Esophagus mucosa (tissue), 1 donor: ENCODE measurements at places on chromosomes 2 and 18. TPM values are rescaled to one million over a fixed set of nuclear protein-coding genes. Genes with fewer than 3 reads are reported as not detected.

Gene MZT2A
- 113 TPM for total RNA-seq

Gene SNED1
- 3.9 TPM for total RNA-seq

Gene CPO
- total RNA-seq: not detected

Gene RGPD4
- total RNA-seq: not detected

Gene NCKAP5
- 8.9 TPM for total RNA-seq

Gene FAM124B
- total RNA-seq: 0.36 TPM

Gene PROKR1
- not detected for total RNA-seq

Gene QPCT
- 5.9 TPM for total RNA-seq

Gene IL36A
- 167 TPM for total RNA-seq

Gene ERFE
- 0.44 TPM for total RNA-seq

Gene CELF4
- not detected for total RNA-seq

Gene GNAL
- 8.8 TPM for total RNA-seq

Gene KHK
- 3.5 TPM for total RNA-seq

Gene BCL11A
- 43.0 TPM for total RNA-seq

Gene GPR45
- not detected for total RNA-seq

Gene YES1
- total RNA-seq: 49.7 TPM

Gene NBAS
- 25.1 TPM for total RNA-seq

Gene CHAC2
- total RNA-seq: 4.8 TPM

DNA sequence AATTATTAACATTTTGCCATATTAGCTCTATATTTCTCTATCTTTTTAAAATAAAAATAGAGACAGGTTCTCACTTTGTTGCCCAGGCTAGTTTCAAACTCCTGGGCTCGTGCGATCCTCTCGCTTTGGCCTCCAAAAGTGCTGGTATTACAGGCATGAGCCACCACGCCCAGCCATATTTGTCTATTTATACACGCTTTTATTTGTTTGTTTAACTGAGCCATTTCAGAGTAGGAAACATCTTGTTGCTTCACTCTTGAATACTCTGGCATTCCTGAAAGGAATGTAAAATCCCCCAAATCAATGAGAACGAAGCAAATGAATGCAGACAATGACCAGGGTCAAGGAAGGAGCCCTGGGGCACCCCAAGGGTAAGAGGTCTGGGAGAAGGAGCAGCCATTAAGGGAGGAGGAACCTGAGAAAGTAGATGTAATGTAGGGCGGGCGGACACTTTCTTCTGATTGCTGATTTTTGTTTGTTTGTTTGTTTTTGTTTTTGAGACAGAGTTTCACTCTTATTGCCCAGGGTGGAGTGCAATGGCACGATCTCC is 31.7 kb upstream of the RAB1A start:
- no peak for ATAC-seq

- ATAC-seq: no peak
Observed at GRCh38 chr2:191209340-191209739, 35.9 kb upstream of the MYO1B start.

DNA sequence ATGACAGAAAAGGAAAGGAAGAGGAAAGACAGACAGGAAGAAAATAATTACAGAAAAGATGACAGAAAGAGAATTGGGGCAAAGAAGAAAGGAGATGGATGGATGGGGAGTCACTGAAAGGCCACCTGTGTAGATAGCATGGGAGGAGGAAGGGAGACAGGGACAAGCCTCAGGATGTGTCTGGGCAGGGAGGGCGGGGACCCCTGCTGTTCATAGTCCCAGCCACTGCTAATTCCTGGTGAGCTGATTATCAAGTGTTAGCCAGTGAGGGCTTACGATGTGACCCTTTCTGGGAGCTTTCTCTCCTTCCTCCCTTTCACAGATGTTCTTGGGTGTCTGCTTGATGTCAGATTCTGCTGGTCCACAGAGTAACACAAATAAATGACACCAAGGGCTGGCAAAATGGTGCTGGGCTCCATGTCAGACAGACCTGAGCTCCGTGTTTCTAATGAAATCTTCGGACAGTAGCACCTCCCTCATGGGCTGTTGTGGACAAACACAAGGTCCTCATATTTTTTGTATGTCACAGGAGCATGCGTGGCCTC is 13.6 kb downstream of the FHOD3 start:
- ATAC-seq: no peak

DNA sequence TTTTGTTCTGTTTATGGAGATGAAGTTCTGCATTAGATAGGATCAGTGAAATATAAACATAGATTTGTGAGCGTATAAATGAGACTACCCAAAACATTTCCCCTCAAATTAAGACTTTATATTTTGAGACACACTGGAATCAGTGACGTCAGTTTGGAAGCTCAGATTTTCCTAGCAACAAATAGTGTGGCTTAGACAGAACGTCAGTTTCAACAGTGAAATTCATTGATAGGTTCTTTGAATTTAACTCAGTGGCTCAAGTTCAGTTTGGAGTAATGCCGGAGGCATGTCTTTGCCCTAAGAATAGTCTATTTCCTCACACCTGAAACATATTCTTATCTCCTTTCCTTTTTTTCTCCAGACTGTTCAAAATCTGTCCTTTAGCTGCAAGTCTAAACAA is 113.6 kb upstream of the ARHGAP15 start:
- no peak for ATAC-seq

GRCh38 chr2:102848366-102848839 is 86.6 kb downstream of the TMEM182 start:
- ATAC-seq: no peak

DNA sequence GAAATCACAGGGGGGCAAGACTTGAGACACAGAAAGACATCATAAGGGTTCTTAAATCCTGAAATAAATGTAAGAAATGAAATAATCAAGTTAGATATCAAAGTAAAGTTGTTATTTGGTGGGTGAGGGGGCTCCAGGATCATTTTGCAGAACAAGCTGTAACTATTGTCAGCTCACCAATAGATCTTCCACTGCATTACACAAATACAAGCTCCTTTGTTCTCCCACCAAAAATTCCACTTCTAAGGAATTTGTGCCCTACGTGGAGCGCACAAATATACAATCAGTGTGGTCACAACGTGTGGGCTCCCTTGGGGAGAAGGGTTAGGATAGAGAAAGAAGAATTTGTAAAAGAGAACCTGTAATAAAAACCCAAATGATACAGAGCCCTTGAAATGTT is 19.2 kb upstream of the GALNT5 start:
- no peak for ATAC-seq

DNA sequence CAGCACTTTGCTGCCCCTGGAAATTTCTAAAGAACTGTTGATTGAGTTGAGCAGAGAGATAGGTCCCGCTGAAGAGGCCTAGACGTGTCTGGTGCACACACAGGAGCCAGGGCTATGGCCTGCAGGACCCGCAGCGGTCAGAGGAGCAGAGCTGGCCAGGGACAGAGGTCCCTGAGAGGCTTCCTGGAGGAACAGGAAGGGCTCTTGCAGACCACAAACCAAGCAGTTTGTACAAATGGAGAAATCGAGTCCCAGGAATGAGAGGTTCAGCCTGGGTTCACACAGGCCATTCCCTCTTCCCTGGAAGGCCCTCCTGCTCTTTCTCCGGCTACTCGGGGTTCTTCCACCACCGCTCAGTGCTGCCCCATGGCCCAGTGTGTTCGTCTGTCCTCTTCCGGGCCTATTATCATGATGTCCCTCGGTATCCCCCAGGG is 1.2 kb upstream of the BIN1 start:
- no peak for ATAC-seq

DNA sequence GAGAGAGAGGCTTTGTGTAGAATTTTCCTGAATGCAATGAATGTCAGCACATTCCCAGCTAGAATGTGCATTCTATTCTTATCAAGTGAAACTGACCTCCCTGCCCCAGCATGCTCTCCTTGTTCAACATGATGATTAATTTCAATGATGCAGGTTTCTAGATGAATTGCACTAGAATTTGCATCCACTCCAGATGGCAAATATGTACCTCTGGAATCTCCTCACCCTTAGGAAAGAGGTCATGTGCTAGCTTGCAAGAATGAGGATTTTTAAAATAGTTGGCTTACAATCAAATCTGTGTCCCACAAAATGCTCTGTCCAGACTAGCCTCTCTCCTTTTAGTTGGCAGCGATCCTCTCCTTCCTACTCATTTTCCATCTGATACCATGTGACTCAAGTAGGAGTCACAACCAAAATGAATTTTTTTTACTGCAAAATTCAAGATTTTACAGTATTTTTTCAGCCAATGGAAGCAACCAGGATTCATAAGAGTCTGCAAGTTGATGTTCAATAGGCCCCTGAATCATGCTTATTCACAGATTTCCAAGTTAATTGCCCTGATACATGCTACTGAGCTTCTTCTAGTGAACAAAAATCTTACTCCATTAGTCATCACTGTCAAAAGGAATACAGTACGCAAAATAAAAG is 21.0 kb upstream of the STAT4 start:
- ATAC-seq: peak; percentile 71

- ATAC-seq: no peak
Observed at GRCh38 chr2:6887751-6888192, 10.2 kb downstream of the RSAD2 start.

DNA sequence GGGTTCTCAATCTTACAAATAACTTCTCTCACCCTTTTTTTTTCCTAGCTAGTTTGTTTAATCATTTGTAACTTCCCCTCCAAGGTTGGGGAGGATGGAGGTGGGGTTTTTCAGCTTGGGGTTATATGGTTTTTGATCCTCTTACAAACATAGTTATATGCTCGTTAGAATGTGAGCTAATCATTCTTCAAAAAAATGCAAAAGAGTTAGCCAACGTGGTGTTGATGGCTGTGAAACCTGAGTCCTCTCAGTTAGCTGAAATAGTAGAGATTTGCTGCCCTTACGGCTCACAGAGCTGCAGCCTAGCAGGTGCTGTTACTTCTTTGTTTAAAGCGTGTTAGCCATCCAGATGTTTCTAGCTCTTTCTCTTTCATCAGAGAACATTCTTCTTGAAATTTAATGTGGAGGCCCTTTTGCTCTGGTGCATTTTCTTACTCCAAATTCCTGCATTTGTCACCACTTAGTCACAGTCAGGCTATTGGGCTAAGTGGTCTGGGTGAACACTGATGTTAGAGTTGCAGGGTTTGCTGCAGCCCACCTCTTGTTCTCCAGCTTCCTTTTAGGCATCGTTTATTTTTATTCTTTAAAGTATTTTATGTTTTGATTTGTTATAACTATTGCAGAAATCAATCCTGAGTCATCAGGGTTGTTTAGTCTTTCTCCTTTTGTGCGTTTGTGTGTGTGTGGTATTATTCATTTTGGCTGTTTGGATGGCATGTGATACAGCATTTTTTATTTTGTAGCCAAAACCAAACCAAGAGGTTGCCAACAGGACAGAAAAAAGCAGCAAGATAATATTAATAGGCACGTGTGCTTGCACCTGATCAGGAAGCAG is 41.1 kb downstream of the LIMS1 start:
- ATAC-seq: no peak

DNA sequence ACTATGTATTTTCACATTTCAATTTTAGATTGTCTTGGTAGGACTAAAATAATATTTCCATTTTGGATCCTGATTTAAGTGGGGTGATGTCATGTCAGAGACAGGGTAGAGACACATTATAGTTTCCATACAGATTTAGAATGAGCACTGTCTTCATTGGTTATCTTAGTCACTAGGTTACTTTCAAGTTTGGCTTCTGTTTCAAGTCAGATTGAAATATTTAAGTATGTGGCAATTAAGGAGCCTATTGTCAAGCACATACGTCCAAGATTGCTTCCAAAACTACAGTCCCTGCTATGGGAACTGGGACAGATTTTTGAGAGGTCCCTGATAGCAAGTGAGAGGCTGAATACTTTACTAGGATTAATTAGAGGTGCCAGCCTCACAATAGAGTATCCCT is 89.2 kb upstream of the FAM117B start:
- no peak for ATAC-seq

DNA sequence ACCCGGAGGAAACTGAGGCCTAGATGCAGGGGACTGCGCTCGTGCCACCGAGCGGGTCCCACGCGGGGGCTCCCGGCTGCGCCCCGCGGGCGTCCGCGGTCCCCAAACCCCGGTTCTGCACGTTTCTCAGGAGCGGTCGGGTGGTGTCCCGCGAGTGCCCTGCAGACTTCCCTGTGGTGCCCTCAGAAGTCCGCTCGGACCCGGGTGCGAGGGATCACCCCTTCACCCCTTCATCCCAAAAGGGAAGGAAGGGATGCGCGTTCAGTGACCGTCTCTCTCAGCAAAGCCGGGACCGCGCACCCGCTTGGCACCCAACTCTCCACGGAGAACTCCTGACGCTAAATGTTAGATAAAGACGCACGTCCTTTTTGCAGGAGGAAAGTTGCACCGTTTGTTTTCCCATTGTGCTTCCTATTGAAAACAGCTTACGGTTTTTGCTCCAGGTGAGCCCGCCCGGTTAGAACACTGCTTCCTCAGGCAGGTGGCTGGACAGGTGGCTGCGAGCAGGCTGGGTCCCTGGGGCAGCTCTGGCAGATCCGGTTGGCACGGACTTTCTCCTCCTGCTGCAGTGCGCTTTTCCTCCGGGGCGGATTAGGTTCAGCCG is 779 bp downstream of the DGKD start:
- peak; percentile 11 for ATAC-seq

DNA sequence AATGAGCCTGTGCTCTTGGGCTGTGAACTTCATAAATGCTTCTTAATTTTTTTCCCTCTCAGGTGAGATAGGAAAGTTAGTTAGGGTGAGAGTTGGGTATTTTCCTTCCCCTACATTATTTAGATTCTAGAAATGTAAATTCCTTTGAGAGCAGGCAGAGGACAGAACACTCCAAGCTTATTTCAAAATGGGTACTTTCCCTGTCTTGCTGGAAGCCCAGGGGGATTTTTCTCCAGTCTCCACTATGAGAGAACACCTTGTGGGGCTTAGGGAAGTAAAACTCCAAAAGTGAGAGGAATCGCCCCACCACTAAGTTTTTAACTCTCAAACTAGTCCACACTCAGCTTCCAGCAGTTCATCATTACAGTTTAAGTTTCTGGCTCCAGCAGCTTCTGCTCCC is 253.2 kb upstream of the CTAGE1 start:
- no peak for ATAC-seq

- ATAC-seq: peak; percentile 19
Observed at GRCh38 chr2:96760986-96761832, 507 bp downstream of the CNNM4 start.

DNA sequence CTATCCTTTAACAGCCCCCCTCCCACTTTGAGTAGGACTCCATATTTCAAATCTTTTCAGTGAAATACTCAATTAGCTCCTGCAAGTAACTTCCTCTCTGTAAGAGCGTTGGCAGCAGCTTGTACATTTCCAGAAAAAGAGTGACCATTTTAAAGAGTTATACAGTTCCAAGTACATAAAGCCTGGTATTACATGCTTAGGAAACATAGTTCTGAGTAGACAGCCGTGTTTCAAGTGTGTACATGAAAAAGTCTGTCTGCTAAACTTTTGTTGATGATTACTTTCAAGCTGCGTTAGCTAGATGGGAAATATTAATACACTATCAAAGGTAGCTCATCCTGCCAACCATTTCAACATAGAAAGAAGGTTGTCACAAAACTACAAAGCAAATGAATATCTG is 112.8 kb downstream of the ZNF521 start:
- no peak for ATAC-seq

DNA sequence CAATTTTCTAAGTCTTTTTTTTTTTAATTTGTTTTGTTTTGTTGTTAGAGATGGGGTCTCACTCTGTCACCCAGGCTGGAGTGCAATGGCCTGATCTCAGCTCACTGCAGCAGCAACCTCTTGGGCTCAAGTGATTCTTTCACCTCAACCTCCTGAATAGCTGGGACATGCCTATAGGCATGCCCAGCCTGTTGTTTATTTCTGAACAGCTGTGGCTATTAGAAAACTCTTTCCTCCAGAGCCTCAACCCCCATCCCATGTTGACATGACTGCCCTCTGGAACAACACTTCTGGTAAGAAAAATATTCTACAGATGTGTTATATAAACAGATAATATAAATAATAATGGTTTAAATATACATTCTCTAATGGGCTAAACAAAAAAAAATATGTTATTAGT is 44.4 kb upstream of the TWSG1 start:
- no peak for ATAC-seq

GRCh38 chr2:102141970-102142828 is at the start of gene IL1R1:
Gene IL1R1, plus strand, starts transcription at chr2:102142746. Its CDS starts 14,979 bp downstream, at chr2:102157725.
- ATAC-seq: peak; percentile 86
